ENCODE measurements at places on chromosomes 6 and 20. TPM values are rescaled to one million over a fixed set of nuclear protein-coding genes. Genes with fewer than 3 reads are reported as not detected.

- H3K4me1 ChIP-seq: peaks cover 7% of the 10 kb centered on the region
- no peak for DNase-seq
- H3K27ac ChIP-seq: no peak overlapping the region
- H3K27me3 ChIP-seq: no peaks in the 10 kb centered on the region
- H3K36me3 ChIP-seq: no peaks in the 10 kb centered on the region
Observed at GRCh38 chr6:53858913-53859312, 64.1 kb downstream of the LRRC1 start.

DNA sequence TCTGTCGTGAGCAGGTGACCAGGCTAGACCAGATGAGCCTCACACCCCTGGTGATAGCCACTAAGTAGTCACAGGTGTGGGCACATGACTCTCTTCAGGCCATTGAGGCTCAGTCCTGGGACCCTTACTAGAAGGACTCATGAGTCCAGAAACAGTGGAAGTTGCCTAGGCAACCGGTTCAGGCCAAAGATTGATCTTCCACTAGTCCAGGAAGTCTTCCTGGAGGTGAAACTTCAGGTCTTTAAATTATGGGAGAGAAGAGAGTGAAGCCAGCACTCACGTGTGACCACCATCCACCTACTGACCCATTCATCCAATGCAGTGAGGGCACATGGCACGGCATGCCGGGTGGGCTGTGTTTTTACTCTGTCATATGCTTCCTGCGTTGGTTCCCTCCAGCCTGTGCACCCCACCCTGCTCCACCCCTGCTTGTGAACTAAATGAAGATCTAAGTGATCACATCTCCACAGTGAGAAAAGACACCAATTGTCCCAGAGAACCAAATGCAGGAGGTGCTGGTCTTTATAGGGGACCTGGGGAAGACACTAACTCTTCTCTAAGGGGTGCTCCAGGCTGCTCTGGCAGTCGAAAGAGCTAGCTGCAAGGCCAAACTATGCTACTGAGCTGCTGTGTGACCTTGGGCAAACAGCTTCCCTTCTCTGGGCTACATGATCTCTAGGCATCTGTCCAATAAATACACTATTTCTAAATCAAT lies 12.5 kb upstream of the STX16 start:
- H3K36me3 ChIP-seq: no peaks in the 10 kb centered on the region
- no peaks in the 10 kb centered on the region for H3K27me3 ChIP-seq
- H3K27ac ChIP-seq: no peak overlapping the region
- peaks cover 20% of the 10 kb centered on the region for H3K4me1 ChIP-seq
- DNase-seq: no peak

- H3K36me3 ChIP-seq: no peaks in the 10 kb centered on the region
- no peaks in the 10 kb centered on the region for H3K4me1 ChIP-seq
- no peaks in the 10 kb centered on the region for H3K27me3 ChIP-seq
- no peak for DNase-seq
- no peak overlapping the region for H3K4me3 ChIP-seq
- no peak overlapping the region for H3K27ac ChIP-seq
Observed at GRCh38 chr6:54386295-54386694, 78.1 kb downstream of the TINAG start.

The MUCL3 gene
- total RNA-seq: not detected

DNA sequence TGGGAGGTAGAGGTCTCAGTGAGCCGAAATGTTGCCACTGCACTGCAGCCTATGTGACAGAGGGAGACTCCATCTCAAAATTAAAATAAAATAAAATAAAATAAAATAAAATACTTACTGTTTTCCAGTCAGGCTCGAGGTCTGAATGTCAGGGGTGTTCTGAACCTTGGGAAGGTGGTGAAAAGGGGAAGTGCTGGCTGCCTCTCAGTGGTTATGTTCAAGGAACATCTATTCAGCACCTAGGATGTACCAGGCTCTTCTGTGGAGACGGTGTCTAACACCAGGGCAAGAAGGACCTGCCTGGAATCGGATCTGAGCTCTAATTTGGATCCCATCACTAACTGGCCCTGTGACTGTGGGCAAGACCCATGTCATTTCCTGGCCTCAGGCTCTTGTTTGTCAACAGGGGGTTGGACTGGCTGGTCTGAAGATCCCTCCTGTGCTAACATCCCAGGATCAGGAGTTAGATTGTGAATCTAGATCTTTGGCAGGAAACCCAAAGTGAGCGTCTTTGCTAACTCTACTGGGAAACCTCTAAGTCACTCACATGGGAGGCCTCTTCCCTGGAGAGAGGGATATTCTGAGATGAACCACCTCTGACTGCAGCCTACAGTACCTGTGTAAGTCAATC lies 63.4 kb upstream of the SIRPG start:
- DNase-seq: no peak
- H3K36me3 ChIP-seq: no peaks in the 10 kb centered on the region
- H3K4me3 ChIP-seq: no peak overlapping the region
- H3K4me1 ChIP-seq: peaks cover 12% of the 10 kb centered on the region
- H3K27me3 ChIP-seq: peaks cover 3% of the 10 kb centered on the region

The ZNF217 gene
- total RNA-seq: 26.8 TPM

GRCh38 chr20:54435015-54435414 lies 40.4 kb upstream of the DOK5 start:
- H3K4me3 ChIP-seq: no peak overlapping the region
- no peak overlapping the region for H3K27ac ChIP-seq
- H3K36me3 ChIP-seq: no peaks in the 10 kb centered on the region
- H3K27me3 ChIP-seq: no peaks in the 10 kb centered on the region
- DNase-seq: no peak

GRCh38 chr20:53599910-53600632 lies 6.4 kb upstream of the ZNF217 start:
- peaks cover 15% of the 10 kb centered on the region for H3K4me1 ChIP-seq
- no peak for DNase-seq
- H3K27me3 ChIP-seq: no peaks in the 10 kb centered on the region
- H3K27ac ChIP-seq: no peak overlapping the region

Data from osteoblast (primary cell).